IPS DF 19.7 (cell line): ENCODE measurements at places on chromosomes 7 and 10.

DNA sequence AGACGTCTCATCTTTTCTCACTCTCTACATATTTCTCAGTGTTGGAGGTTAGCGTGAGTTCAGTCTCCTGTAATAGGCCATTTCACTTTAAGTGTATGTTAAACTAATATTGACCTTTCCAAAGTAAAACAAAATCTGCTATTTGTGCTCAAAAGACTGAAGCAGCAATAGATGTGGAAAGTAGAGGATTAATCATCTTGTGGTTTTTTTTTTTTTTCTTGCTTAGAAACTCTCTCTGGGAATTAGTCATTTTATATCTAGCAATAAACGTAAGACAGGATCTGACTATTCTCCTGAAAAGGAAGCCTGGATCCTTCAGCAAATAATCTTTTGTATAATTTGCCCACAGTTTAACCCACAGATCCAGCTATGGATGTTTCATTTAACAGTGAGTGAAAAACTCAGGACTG is 81.7 kb downstream of the NRP1 start:
- DNase-seq, result no peak

DNA sequence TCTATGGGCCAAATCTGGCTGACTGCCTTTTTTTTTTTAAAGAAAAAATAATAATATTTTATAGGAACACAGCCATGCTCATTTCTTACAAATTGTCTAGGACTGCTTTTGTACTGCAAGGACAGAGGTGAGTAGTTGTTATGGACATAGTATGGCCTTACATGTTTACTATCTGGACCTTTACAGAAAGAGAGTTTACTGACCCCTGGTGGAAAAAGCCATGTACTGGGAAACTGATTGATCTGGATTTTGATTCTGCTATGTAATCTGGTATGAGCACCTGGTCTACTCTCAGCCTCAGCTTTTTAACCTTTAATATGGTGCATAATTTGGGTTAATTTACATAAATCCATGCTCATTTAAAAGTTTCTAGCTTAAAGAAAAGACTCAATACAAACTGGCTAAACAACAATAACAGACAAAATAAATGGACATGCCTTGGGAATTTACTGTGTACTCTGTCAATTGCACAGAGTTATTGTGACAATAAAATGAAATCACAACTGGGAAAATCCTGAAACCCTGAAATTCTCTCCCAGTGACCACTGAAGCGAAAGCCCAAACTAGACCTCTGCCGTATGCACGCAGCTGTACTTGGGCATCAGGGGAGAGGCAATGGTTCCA is 260.7 kb downstream of the BMPER start:
- no peak for DNase-seq

DNA sequence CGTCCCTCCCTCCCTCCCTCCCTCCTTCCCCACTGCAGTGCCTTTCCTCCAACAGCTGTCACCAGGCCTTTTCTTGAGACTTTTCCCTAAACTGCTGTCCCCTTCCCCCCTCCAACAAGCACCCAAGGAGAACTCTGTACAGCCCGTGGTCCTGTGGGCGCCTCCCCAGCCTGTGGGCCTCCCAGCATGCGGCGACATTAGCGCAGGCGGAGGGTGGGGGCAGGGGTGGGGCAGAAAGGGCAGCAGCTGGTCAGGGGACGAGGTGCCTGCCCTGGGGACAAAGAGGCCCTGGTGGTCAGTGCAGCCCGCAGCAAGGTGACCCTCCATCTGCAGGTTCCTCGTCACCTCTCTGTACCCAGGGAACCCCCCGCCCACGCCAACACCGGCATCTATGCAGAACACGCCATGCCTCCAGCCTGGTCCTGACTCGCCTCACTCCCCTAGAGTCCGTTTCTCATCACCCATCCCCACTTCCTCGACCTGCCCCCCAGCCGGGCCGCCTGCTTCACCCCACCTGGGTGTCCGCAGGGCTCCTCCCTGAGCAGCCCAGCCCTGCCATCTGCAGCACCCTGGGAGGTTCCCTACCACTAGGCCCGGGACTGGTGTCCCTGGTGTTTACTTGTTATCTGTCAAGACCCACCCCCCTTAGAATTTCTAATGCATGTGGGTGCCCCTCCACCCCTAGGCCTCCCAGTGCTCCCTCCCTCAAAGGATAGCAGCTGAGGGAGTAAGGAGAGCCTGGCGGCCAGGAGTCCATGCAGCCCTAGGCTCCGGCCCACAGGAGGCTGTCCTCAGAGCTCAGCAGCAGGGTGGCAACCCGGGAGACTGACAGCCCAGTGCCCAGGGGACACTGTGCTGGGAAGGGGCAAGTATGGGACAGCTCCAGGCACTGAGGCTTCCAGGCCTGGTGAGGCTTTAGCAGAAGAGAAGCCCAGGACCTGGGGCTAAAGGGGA is 147.8 kb downstream of the ARHGAP22 start:
- no peak for DNase-seq

- no peak for DNase-seq
Measured at GRCh38 chr10:15238555-15239335, 70.3 kb upstream of the NMT2 start.

DNA sequence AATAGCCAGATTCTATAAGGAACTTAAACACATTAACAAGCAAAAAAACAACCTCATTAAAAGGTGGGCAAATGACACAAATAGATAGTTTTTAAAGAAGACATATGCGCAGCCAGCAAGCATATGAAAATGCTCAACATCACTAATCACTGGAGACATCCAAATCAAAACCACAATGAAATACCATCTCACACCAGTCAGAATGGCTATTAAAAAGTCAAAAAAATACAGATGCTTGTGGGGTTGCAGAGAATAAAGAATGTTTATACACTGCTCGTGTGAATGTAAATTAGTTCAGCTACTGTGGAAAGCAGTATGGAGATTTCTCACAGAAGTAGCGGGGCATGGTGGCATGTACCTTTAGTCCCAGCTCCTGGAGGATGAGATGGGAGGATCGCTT is 164.0 kb downstream of the CHRM2 start:
- DNase-seq, result no peak

DNA sequence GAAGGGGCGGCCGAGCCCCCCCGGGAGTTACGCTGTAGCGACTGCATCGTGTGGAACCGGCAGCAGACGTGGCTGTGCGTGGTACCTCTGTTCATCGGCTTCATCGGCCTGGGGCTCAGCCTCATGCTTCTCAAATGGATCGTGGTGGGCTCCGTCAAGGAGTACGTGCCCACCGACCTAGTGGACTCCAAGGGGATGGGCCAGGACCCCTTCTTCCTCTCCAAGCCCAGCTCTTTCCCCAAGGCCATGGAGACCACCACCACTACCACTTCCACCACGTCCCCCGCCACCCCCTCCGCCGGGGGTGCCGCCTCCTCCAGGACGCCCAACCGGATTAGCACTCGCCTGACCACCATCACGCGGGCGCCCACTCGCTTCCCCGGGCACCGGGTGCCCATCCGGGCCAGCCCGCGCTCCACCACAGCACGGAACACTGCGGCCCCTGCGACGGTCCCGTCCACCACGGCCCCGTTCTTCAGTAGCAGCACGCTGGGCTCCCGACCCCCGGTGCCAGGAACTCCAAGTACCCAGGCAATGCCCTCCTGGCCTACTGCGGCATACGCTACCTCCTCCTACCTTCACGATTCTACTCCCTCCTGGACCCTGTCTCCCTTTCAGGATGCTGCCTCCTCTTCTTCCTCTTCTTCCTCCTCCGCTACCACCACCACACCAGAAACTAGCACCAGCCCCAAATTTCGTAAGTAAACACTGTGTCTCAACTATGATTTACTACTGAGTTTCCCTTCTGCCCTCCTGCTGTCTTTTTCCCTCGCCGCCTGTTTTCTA is 666 bp downstream of the NRG3 start:
- no peak for DNase-seq

GRCh38 chr10:1175956-1176565 is 119.9 kb downstream of the WDR37 start:
- no peak for DNase-seq

DNA sequence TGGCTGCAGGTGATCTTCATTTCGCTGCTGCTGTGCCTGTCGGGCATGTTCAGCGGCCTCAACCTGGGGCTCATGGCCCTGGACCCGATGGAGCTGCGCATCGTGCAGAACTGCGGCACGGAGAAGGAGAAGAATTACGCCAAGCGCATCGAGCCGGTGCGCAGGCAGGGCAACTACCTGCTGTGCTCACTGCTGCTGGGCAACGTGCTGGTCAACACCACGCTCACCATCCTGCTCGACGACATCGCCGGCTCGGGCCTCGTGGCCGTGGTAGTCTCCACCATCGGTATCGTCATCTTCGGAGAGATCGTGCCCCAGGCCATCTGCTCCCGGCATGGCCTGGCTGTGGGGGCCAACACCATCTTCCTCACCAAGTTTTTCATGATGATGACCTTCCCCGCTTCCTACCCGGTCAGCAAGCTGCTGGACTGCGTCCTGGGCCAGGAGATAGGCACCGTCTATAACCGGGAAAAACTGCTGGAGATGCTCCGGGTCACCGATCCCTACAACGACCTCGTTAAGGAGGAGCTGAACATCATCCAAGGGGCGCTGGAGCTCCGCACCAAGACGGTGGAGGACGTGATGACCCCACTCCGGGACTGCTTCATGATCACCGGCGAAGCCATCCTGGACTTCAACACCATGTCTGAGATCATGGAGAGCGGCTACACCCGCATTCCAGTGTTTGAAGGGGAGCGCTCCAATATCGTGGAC is 1.3 kb downstream of the CNNM2 start:
- DNase-seq, result no peak

DNA sequence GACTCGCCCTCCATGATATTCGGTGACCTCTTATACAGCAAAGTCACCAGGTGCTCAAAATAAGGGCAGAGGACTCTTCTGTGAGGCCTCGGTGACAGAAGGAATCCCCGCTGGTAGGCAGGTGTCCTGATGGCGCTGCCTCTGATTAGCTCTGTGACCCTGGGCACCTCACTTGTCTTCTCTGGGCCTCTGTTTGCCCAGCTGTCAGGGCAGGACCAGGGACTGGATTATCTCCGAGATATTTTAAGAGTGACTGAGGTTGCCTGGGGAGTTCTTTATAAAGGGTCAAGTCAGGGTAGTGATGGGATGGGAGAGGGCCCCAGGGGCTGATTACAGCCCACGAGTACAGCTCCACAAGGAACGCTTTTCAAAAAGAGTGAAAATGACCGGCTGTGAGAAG is 70.9 kb upstream of the SAMD8 start:
- DNase-seq, result no peak

DNA sequence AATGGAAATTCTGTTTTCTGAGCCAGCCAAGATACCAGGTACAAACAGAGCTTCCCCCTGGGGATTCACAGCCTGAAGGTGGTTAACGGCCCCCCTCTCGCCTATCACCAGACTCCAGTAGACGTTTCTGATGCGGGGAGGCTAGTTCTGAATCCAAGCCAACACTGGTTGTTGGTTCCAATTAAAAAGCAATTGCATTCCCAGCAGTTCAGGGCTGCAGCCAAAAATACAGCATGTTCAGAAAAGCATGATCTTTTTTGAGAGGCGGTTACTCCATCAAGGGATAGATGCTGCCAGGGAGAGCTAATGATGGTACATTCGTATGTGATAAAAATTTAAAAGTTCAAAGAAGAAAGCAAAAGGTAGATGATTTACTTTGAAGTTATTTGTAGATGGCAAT is 481.0 kb downstream of the GALNT17 start:
- no peak for DNase-seq
